Neural progenitor cell (in vitro differentiated cells): ENCODE measurements at places on chromosomes 1 and 21.

- DNase-seq: no peak
These were observed 10.4 kb downstream of the PGLYRP4 start for GRCh38 chr1:153337980-153338853.

DNA sequence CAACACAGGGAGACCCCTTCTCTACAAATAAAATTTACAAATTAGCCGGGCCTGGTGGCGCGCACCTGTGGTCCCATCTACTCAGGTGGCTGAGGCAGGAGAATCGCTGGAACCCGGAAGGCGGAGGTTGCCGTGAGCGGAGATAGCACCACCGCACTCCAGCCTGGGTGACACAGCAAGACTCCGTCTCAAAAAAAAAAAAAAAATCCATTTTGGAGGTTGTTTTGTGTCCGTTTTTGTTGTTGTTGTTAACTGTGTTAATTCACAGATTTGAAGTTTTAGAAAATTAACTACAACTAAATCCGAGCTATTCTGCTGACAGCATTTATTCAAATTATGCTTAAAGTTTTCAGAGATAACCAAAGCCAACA lies 618 bp downstream of the CLCC1 start:
- DNase-seq: no peak

DNA sequence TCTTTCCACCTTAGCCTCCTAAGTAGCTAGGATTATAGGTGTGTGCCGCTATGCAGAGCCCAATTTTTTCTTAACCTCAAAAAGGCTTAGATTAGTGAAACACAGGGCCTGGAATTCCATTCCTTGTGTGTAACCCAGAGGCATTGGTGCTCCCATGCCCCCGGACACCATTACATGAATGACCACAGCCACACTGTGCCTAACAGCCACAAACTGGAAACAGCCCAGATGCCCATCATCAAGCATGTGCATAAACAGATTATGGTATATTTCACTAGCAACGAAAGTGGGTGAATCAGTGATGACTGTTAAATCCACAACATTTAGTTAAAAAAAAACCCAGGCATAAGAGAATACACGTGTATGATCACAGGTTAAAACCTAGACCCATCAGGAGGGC lies 24.4 kb downstream of the ADAM30 start:
- no peak for DNase-seq

- peak; percentile 77 for DNase-seq
These were observed 3.2 kb upstream of the CCNL2 start for GRCh38 chr1:1402072-1402900.
